ENCODE measurements at places on chromosomes 2 and 18.

DNA sequence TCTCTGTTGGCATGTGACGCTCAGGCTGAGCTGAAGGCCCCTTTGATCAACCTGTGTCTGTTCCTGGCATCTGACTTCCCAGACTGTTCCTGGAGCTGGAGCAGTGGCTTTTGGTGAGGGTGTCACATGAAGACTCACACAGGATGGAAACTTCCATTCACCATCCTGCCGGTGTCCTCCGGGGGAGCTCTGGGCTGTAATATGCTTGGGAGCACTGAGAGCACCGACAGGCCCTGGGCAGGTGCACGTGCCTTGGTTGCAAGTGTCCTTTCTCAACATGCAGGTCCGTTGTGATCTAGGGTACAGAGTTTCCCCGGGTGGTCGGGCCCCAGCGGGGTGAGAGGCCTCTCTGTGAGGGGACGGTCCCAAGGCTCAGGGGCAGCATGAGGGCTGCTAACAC, 24.8 kb upstream of the GBX2 start:
- DNase-seq: no peak

- no peak for DNase-seq
Observed at GRCh38 chr18:10234281-10234680, 220.2 kb upstream of the APCDD1 start.

DNA sequence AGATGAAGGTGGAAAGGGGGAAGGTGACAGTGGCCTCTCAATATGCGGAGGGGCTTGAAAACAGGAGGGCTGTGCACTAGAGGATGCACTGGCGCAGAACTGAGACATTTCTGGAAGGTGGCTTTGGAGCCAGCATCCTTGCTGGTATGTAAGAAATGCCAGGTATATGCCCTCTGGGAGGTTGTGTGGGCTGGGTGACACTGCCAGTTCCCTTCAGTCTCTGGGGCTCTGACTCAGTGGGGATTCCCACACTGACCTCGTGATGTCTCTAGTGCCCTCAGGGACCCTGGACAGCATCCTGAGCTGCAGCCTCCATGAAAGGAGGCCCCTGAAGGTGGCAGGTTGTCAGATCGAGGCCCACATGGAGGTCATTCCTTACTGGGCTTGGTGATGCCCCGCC, 74.0 kb downstream of the AGAP1 start:
- DNase-seq: no peak

DNA sequence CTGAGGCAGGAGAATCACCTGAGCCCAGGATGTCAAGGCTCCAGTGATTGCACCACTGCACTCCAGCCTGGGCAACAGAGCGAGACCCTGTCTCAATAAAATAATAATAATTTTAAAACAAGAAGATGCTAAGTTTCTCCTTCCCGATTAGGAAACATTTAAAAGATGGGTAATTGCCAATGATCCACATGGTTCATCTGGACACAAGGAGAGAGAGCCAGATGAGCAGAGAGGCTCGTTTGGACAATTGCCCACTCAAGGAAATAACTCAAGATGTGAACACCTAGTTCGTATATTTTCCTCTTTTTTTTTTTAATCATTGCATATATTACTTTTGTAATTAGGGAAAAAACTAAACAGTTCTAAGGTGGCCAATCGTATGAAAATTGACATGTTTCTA, 3.6 kb upstream of the ACTG2 start:
- no peak for DNase-seq

GRCh38 chr2:179234658-179235240, 29.9 kb downstream of the SESTD1 start:
- no peak for DNase-seq

- DNase-seq: no peak
Observed at GRCh38 chr2:40824278-40824677, 372.4 kb upstream of the SLC8A1 start.

DNA sequence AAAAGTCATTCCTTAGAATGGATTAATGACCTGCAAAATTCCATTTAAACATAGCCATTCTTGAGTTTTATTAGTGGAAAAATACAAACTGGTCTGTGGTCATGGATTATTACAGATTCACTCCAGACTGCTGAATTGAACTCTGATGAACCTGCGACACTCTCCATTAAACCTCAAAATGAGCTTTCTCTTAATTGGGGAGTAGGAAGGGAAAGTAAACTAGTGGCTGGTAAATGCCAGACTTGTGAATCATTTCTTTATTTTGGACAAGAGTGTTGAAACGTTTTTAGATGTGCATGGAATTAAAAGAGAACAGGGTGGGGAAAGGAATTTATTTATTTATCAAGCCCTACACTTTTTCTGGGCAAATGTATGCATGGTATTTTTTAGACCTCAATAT, 321.2 kb upstream of the FANCL start:
- DNase-seq: no peak

DNA sequence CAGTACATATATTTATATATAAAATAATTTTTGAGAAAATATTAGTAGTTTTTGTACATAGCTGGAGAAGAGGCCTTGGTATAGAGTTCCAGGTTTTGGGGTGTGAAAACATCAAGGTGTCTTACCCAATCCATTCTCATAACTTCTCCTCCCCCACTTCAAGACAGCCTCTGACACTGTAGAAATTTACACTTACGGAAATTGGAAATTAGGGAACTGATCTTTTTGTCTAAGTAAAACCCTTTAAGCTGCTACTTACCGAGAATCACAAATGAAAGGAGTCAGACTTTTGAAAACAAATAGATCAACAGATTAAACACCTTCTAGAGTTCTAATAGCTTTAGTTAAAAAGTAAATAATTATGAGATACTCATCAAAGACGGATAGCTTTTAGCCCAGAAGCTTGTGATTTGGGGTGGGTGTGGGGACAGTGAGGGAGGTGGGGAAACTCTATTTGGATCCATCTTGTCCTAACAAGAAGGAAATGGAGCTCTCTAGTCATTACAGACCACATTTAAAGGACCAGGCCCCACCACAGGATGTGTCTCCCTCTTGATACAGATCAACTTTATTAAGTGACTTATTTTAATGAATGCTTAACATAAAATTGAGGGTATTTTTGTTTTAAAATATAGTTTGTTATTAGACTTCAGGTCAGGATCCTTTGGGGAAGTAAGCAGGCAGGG, 11.1 kb upstream of the FBXO11 start:
- DNase-seq: no peak

DNA sequence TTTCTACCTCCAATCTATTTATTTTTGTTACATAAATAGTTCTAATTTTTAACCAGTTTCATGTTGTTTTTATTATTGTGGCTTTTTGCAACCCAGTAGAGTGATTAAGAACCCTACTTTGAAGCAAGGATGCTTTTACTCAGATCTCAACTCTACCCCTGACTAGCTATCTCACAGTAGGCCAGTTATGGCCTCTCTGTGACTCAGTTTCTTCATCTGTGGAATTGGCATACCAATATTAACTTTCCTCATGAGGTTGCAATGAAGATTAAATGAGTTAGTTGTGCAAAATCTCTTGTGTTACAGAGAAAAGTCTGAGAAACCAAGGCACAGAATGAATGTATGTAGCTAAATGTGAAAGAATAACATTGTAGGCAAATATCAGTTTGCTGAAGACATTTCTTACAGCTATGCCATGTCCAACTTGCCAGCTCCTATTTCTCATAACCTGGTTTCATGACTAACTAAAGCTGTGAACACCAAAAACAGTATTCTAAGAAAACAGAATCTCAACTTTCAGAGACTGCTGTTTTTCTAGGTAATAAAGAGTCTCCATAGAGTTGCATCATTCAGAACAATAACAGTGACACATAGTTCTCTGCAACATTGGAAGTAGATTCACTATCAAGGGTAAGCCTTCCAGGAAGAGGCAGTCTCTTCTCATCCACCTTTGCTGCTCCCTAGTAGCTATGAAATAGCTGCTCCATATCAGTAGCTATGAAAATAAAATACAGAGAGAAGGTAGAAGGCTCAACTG, 33.2 kb upstream of the CYTIP start:
- no peak for DNase-seq

DNA sequence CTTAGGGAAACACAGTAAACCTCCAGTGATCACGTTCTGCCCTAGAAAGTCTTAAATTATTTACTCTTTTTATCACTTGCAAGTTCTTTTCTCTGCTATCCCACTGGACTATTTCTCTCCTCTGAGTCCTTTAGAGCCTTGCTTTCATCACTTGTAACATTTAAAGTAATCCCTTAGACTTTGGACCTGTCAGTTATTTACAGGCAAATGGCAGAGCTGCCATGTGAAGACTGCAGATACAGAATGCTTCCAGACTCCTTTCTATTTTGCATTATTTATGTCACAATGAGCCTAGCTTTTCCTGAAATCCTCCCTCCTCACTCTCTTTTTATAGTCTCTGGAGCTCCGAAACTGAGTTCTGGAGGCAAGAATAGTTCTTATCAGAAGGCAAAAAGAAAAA, 325.6 kb upstream of the TRIB2 start:
- DNase-seq: no peak

DNA sequence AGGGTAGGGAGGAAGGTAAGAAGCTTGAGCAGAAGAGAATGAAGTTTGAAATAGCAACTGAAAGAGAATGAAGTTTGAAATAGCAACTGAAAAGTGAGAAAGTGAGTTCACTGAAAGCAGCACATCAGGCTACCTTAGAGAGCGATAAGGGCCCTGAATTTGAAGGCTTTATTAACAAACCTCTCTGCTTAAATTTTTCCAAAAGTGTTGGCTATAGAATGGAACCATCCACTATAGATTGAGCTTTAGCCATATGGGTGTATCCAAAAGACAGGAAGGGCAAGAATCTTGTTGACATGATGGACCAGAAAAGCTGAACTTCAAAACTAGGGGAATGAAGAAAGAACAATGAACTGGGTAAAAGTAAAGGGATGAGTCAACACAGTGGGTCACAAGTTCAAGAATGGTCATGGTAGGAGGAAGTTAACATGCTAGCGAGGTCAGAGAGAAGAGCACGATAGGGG, 122.5 kb downstream of the ASXL3 start:
- no peak for DNase-seq

DNA sequence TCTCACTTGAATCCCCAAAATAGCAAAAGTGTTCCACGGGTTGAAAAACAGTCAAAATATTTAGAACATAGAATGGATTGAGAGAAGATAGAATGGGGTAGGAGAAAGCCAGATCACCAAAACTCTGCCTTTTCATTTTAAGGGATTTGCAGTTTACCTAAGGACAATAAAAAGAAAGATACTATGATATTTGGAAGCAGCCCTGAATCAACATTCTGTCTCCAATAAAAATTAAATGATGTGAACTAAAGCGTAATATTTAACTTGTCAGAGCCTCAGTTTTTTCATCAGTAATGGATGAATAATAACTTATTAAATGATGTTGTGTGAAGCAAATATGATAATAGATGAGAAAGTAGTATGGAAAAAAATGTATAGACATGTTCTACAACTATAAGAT, 100.2 kb upstream of the REG3G start:
- DNase-seq: no peak

DNA sequence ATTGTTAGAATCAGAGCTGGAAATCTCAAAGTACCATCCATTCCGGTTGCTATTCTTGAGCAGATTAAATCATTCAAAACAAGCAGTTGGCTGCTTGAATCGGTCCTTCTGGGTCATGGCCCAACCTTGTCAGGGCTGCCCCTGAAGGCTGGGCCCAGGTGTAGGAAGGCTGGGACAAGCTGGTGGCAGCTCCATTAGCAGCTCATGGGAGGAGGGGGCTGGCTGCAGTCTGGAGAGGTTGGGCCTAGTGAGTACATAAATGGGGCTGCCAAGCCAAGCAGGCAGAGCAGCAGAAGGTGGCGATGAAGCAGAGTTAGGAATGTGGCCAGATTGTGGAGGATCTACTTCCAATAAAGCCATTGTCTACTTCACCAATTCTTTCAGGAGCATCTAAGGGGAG, 81.4 kb downstream of the ADCYAP1 start:
- no peak for DNase-seq

- no peak for DNase-seq
Observed at GRCh38 chr2:190466819-190467446, 58.8 kb downstream of the MFSD6 start.

- no peak for DNase-seq
Observed at GRCh38 chr2:228417526-228417925, 236.0 kb upstream of the SPHKAP start.

DNA sequence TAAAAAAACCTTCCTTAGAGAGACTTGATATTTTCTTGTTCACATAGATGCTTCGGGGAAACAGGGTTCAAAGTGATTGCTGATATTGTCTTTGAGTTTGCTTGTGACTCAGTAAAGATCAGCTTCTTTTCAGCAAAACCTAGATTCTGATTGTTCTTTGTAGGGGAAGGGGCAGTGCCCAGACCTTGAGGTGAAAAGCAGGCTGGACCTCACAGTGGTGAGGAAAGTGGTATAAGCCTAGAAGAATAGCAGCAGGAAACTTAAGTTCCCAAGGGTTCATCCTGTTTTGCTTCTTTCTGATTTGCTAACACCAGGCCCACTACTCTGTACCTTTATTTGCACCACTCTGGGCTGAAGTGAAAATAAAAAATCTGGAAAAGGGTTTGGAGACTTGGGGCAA, 20.9 kb downstream of the UBXN4 start:
- DNase-seq: no peak

DNA sequence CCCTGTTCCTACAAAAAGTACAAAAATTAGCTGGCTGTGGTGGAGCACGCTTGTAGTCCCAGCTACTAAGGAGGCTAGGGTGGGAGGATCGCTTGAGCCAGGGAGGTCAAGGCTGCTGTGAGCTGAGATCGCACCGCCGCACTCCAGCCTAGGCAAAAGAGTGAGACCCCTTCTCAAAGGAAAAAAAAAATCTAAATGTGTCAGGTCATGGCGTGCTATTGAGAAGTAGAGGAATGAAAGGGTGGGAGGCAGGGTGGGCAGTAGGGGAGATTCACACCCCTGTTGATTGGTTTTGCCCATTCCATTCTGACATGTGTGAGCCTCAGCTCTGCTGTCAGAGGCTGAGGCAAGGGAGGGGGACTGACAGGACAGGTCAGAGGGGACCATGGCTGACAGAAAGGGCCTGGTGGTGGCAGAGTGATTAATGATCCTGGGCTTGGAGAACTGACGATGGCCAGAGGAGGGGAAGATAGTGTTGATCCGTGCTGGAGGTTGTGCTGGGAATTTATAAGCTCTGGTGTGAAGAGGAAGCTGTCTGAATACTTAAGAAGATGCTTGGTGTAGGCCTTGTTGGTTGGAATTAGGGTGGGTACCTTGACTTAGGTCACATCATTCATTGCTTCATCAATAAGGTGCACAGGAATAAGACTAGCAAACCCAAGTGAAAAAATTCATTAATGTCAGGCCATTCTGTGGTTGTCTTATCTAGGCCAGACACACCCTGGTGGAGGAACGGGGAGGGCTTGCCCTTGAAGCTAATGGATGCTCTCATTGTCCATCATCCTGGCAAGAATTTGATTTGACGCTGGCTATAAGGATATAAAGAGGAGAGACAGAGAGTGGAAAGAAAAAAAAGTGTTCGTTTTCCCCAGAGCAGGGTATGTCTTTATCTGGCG, 19.1 kb upstream of the SMARCAL1 start:
- no peak for DNase-seq
